ENCODE measurements at places on chromosomes 1 and 21. TPM values are rescaled to one million over a fixed set of nuclear protein-coding genes. Genes with fewer than 3 reads are reported as not detected.

The LCE6A gene
- total RNA-seq = not detected

The TTC22 gene
- total RNA-seq = 30.4 TPM

The PRR9 gene
- not detected for total RNA-seq

The MLLT11 gene
- total RNA-seq = 0.64 TPM

The SLC9C2 gene
- total RNA-seq = 40.6 TPM

The RNF187 gene
- 83.7 TPM for total RNA-seq

The FCRLA gene
- total RNA-seq = not detected

The CELA2B gene
- 1.1 TPM for total RNA-seq

The CNR2 gene
- total RNA-seq = not detected

The ZSWIM5 gene
- total RNA-seq = 18.6 TPM

The CYP4A11 gene
- not detected for total RNA-seq

The CELA3B gene
- total RNA-seq = not detected

The ST6GALNAC5 gene
- total RNA-seq = 18.5 TPM

The APCS gene
- not detected for total RNA-seq

The ATP1B1 gene
- 59.4 TPM for total RNA-seq

The DIO1 gene
- not detected for total RNA-seq

The RNF186 gene
- not detected for total RNA-seq

The DNAJC8 gene
- 43.7 TPM for total RNA-seq

The C1orf53 gene
- total RNA-seq = 3.9 TPM

The HLX gene
- total RNA-seq = 2.3 TPM

The KRTAP15-1 gene
- not detected for total RNA-seq

The KCND3 gene
- 27.3 TPM for total RNA-seq

The ID3 gene
- total RNA-seq = 184 TPM
